CD8-positive, alpha-beta memory T cell (primary cell): ENCODE measurements at places on chromosomes 6 and 20. TPM values are rescaled to one million over a fixed set of nuclear protein-coding genes. Genes with fewer than 3 reads are reported as not detected.

Gene OR12D3
- total RNA-seq = not detected

Gene TRIM31
- not detected for total RNA-seq

Gene SLC26A8
- total RNA-seq = not detected

Gene KCNG1
- 4.5 TPM for total RNA-seq

Gene EYS
- not detected for total RNA-seq

Gene SLC22A23
- total RNA-seq = 0.78 TPM

GRCh38 chr20:41392871-41393704 lies 26.5 kb upstream of the EMILIN3 start:
- no peak overlapping the region for H3K27ac ChIP-seq
- no peak for DNase-seq
- no peak overlapping the region for H3K4me3 ChIP-seq
- H3K36me3 ChIP-seq = no peaks in the 10 kb centered on the region
- no peaks in the 10 kb centered on the region for H3K4me1 ChIP-seq

DNA sequence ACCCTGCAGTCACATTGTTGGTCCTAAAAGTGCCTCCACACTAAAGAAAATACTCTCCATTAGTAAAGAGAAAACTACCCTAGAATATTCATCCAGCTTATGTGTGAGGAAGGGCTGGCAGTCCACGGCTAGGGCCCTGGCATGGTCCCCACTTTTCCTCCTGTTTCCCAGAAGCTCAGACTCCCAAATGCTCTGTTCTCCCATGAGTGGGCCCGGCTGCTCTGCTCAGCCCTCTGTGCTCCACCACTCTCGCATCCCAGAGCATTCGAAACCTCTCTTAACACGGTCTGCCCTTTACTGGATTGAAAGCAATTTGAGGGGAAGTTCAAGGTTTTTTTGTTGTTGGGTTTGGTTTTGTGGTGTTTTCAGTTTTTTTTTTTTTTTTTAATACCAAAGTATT lies 61.8 kb downstream of the APCDD1L start:
- no peak overlapping the region for H3K4me3 ChIP-seq
- H3K27ac ChIP-seq = no peak overlapping the region
- DNase-seq = no peak
- no peaks in the 10 kb centered on the region for H3K27me3 ChIP-seq

DNA sequence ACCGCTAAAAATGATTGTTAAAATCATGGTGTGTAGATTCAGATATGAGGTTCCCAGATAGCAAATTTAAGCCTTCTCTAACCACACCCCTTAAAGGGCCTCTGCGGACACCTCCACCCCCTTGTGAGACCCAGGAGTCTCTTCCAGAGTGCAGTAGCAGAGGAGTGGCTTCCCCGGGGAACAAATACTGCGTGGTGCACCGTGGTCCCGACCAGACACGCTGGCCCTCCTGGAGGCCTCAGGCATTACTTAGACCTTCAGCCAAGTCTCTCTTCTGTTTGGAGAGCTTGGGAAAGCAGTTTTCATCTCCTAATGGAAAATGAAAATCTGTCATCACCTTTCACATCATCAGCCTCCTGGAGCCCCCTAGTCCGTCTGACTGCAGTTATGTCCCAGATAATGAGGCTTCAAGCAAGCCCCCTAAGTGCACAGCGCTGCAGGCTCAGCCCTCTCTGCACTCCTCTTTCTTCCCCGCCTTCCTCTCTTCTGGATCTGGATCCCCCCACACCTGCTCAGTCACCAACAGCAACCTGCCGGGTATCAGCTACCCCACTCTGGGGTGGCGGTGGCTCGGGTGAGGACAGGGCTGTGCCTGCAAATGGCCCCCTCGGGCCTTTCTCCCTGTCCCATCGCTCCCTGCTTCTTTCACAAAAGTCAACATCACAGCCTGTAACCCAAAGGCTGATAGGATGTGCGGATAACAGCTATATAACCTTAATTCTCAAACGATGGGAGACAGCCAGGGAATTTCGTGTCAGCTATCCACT lies 58.8 kb upstream of the TAGAP start:
- H3K27ac ChIP-seq = no peak overlapping the region
- H3K4me1 ChIP-seq = peaks cover 75% of the 10 kb centered on the region
- H3K4me3 ChIP-seq = peak overlapping the region; percentile 28
- H3K27me3 ChIP-seq = no peaks in the 10 kb centered on the region
- no peaks in the 10 kb centered on the region for H3K36me3 ChIP-seq

DNA sequence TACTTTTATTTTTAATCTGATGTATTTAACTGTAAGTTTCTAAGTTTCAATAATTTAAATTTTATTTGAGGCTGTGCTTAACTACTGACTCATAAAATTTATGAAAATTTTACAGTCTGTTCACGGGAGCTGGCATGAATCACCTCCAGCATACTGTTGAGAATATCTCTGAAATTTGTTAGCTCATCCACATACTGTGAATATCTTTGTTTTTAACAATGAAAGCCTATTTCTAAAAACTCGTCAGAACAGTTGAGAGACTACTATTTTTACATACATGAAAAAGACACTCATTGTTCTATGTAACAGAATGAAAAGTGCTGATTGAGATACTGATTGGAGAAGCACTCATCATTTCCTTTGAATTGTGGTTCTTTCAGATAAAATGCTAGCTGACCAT lies 749.3 kb downstream of the TENT5A start:
- no peaks in the 10 kb centered on the region for H3K27me3 ChIP-seq
- no peak overlapping the region for H3K27ac ChIP-seq
- no peaks in the 10 kb centered on the region for H3K4me1 ChIP-seq
- H3K4me3 ChIP-seq = no peak overlapping the region

DNA sequence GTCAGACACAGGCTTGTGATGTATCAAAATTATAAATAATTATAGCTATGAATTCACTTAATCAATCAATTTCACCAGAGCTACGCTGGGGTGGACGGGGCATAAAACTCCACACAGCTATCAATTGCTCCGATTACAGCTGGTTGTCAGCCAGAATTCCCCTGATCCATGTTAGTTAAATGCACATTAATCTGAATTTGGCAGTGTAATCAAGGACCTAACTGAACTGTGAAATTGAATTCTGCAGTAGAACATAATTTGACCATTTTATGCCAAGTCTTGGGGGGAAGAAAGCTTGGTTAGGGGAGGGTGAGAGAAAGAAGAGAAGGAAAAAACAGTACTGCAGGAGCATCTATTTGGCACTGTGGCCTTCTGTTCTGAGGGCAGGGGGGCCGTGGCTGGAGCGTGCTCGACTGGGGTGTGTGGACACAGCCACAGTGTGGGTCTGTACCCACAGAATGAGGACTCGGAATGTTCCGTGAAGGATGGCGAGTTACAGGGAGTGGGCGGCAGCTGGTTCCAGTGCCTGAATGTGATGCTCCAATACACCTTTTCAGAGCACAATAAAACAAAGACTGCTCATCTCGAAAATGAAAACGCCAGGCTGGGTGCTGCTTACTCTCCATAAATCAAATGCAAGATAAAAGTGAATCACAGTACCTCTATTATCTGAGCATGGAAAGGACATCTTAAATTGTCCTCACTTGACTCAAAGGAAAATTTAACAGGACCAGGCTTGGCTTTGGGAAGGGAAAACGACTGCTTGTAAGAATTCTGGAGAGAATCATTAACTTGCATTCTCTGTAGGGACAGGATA lies 59.2 kb downstream of the LAMP5 start:
- H3K4me1 ChIP-seq = no peaks in the 10 kb centered on the region
- H3K36me3 ChIP-seq = no peaks in the 10 kb centered on the region
- H3K27ac ChIP-seq = no peak overlapping the region
- no peak overlapping the region for H3K4me3 ChIP-seq
- H3K27me3 ChIP-seq = no peaks in the 10 kb centered on the region

- no peak overlapping the region for H3K4me3 ChIP-seq
- no peak for DNase-seq
- H3K27me3 ChIP-seq = no peaks in the 10 kb centered on the region
- H3K36me3 ChIP-seq = peaks cover 86% of the 10 kb centered on the region
- H3K4me1 ChIP-seq = peaks cover 36% of the 10 kb centered on the region
Observed at GRCh38 chr6:158772851-158773371, 46.3 kb downstream of the EZR start.

DNA sequence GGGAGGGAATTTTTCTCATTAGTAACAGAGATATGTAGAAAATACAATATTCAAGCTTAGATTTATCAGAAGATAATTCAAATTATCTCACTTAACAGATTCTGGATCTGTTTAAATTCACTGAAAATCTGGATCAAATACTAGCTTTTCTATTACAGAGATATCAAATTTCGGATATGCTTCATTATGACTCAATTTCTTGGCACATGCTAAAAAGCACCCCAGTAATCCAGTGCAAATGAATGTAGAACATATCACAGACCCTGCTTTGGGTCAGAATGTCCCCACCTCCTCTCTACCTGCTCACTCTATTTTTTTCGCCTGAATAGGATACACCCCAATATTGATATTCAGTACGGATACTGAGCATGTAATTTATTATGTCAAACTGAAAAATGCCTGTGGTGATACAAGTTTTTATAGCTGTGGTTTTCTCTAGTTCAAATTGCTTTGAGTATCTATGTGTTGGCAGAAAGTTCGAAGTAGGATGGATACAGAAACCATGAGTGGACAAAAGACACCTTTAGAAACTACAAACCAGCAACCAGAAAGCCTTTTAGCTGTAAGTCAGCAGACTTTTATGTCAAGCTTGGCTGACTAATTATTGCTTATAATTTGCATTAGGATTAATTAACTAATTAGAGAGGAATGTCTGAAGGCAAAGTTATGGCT lies 290.0 kb downstream of the TFAP2B start:
- H3K27me3 ChIP-seq = no peaks in the 10 kb centered on the region
- H3K4me3 ChIP-seq = no peak overlapping the region
- no peaks in the 10 kb centered on the region for H3K4me1 ChIP-seq
- DNase-seq = no peak
- no peak overlapping the region for H3K27ac ChIP-seq

- H3K36me3 ChIP-seq = no peaks in the 10 kb centered on the region
- H3K4me1 ChIP-seq = no peaks in the 10 kb centered on the region
- no peaks in the 10 kb centered on the region for H3K27me3 ChIP-seq
- DNase-seq = no peak
- no peak overlapping the region for H3K27ac ChIP-seq
Observed at GRCh38 chr6:94045099-94045829, 625.9 kb upstream of the EPHA7 start.

DNA sequence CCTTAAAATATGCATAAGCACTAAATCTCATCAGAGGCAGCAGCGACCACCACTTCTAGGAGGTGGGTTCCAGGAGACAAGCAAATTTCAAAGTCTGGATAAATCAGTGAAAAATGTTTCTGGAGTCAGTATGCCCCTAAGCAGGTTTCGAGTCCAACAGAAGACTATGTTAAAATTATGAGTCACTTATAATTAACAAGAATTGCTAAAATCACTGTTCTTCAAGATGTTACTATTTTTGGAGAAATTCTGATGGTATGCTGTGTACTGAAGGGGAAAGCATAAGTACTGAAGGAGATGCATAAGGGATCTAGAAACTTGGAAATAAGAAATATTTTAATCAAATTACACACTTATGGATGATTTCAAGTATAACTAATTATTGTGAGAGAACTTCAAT lies 58.0 kb downstream of the DTNBP1 start:
- no peak overlapping the region for H3K27ac ChIP-seq
- H3K36me3 ChIP-seq = no peaks in the 10 kb centered on the region
- H3K27me3 ChIP-seq = no peaks in the 10 kb centered on the region
- DNase-seq = no peak
- no peak overlapping the region for H3K4me3 ChIP-seq
